ENCODE measurements at places on chromosomes 3 and 15. TPM values are rescaled to one million over a fixed set of nuclear protein-coding genes. Genes with fewer than 3 reads are reported as not detected.

DNA sequence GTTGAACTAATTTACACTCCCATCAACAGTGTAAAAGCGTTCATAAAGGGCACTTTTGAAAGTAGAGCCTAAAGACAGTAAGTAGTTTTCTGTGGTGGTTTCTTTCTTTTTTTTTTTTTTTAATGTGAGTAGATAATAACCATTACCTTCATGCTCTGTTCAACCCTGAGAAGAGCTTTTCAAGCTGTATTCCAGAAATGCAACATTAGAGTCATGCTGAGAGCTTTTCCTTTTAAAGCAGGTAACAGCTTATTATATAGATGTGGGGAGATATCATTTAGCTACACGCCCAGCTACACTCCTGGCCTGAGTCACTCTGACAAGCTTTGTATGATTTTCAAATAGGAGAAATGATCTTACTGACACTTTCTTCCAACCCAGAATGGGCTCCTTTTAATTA lies 96.2 kb upstream of the ARHGEF26 start:
- DNase-seq = no peak

Gene GTF2A2
- total RNA-seq = 23.3 TPM

DNA sequence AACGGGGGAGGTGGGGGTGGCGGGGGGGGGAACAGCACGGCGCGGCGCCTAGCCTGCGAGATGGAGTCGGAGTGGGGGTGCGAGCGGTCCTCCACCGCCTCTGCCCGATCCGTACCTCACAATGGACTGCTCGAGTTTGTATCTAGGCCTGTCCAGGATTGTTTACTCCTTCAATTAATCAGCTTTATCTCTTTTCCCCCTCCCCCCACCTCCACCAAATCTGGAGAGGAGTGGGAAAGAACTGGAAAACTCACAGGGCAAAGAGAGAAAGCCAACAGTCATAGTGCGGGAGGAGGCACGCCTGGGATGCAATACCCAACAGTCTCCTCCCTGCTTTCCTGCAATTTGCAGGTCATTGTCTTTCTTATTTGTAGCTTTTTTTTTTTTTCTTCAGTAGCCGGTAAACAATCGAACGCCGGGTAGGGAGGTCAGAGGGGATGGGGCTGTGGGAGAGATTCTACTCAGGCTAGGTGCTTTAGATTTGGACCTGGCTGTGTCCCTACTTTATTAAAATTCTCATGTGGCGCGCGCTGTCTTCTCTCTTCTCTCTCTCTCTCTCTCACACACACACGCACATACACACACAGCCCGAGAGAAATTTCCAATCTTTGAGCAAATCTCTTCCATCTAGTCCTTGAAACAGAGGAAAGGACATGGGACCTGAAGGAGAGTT lies 6.9 kb upstream of the MEIS2 start:
- DNase-seq = no peak

DNA sequence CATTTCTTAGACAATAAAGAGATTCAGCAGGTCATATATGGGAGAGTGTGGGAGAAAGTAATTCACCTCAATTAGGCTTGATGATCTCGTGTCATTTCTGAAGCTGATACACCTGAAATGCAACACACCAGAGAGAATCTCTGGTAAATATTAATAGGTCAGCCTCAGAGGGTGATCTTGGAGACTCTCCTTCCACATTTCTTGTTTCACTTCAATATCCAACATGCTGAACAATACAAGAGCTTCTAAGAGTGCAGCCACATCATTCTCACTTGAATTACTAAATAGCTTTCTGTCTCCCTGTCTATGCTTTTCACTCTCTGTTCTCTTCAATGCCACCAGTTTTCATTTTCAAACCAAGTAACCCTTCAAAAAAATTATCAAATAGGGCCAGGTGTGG lies 71.1 kb upstream of the GK5 start:
- DNase-seq = no peak

DNA sequence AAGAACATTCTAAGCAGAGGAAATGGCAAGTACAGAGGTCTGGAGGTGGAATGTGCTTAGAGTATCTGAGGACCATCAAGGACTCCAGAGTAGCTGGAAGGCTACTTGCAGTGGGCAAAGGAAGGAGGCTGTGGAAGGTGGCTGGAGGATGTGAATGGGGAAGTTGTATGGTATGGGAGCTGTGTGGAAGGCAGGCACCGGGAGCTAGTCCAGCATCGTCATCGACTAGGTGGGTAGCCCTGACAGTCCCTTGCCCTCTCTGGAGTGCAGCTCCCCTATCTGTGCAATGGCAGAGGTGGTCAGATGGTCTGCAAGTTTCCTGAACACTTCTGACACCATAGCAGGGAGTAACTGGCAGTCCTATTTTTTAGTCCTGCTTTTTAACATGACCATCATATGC lies 19.3 kb downstream of the CCDC13 start:
- no peak for DNase-seq

GRCh38 chr15:40763801-40764628 lies at the start of gene GCHFR:
Gene GCHFR (plus strand): TSS chr15:40764068. CDS start chr15:40764181, 113 bp downstream.
- DNase-seq = no peak

Gene LHFPL4
- total RNA-seq = not detected
